ENCODE measurements at places on chromosomes 2 and 18.

GRCh38 chr2:44573996-44574395 lies 212.2 kb downstream of the CAMKMT start:
- no peak for DNase-seq

- DNase-seq: no peak
These were observed 45.9 kb downstream of the ZEB2 start for GRCh38 chr2:144474017-144474416.

GRCh38 chr2:182717416-182717815 lies 1.4 kb downstream of the DNAJC10 start:
- no peak for DNase-seq

DNA sequence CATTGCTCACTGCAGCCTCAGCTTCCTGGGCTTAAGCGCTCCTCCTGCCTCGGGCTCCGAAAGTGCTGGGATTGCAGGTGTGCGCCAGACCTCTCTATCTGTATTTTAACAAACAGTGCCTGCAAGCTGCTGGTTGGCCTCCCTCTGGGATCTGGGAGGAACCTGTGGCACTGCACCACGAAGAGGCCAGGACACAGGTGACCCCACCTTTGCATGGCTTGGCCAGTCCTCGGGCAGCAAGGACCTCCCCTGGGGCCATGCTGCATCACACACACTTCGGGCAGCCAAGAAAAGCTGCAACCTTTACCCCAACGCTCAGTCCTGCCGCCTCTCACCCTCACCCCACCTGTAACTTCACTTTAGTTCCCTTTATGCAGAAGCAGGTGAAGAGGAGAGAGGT lies 70.0 kb downstream of the PXDN start:
- DNase-seq: no peak
